ENCODE measurements at places on chromosomes 4 and X.

DNA sequence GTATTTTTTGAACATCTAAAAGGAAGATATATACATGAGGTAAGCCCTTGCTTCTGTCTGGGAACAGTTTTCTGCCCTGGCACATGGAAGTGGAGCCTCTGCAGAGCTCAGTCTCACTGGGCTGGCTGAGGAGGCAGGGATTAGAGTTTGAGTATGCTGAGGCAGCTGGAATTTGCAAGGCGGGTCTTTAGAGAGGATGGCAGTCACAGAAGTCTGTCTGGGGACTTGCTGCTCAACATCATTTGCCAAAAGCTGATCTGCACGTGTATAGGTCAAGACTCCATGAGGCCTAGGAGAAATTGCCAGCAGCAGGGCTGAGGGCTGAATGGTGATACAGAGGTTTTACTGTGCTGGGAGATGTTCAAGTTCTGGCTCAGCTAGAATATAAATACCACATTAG, 163.6 kb upstream of the ANK2 start:
- no peak for DNase-seq

DNA sequence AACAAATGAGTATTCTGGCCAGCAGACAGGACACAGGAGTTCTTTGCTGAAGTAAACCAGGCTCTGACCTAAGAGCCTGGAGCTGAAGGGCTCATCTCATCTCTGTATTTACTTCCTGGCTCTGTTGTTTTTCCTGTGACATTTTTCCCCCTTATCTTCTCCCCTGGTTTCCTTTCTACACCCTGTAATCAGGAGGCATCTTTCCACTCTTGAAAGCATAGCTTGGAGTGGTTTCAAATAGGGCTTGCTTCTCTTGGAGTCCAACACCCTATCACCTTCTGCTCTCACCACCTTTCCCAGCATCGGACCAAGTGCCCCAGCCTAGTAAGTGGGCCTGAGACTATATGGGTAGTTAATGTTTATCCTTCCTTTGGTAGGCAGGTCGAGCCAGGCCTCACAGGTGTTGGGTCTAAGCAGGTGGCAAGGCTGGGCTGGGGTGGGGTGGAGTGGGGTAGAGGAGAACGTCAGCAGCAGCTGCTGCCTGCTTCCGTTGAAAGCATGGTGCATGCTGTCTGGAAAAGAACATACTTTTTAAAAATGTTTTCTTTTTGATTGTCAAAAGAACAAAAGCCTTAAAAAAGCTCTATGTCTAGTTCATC, 1.2 kb downstream of the DRP2 start:
- DNase-seq, result no peak

DNA sequence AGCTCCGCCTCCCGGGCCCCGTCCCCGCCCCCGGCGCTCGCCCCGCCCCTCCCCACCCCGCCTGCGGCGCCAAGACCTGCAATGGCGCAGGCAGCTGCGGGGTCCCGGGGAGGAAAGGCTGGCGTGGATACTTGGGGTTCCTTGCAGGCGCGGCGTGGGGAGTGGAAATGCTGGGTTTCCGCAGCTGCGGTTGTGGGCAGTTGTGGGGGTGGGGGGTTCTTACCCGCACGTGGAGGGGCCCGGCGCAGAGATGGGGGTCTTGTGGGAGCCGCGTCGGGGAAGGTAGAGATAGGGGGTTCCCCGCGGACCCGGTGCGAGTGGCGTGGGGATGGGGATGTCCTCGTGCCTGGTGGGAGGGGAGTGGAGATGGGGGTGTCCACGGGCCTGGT, 680 bp upstream of the ASMTL start:
- no peak for DNase-seq

DNA sequence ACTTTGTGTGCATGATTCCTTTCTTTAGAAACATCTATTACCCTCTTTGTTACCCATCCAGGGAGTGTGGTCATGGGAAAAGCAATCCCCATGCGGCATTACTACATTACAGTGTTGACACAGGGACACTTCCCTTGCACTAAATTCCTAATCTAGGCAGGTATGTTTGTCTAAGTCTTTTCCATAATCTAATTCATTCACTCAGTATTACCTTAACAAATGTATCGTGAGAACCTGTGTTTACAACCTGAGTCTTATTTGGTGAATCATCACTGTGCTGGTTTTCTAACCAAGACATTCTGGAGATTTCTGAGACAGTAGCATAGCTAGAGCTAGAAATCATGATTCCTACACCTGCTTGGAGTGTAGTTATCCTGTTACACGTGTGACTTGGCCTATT, 326.8 kb downstream of the BMPR1B start:
- no peak for DNase-seq

DNA sequence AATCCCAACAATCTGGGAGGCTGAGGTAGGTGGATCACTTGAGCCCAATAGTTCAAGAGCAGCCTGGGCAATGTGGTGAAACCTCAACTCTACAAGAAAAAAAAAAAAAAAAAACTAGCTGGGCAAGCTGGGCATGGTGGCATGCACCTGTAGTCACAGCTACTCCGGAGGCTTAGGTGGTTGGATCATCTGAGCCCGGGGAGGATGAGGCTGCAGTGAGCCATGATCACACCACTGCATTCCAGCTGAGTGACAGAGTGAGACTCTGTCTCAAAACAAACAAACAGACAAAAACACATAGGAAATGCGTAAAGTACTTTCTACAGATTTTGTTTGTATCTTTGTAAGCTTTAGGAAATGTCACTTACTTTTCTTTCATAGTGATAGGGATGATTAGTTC, 307.2 kb upstream of the NR3C2 start:
- no peak for DNase-seq

GRCh38 chr4:41175794-41176193, 38.5 kb downstream of the APBB2 start:
- no peak for DNase-seq

GRCh38 chrX:152641996-152642395, 4.3 kb downstream of the GABRQ start:
- DNase-seq, result no peak

DNA sequence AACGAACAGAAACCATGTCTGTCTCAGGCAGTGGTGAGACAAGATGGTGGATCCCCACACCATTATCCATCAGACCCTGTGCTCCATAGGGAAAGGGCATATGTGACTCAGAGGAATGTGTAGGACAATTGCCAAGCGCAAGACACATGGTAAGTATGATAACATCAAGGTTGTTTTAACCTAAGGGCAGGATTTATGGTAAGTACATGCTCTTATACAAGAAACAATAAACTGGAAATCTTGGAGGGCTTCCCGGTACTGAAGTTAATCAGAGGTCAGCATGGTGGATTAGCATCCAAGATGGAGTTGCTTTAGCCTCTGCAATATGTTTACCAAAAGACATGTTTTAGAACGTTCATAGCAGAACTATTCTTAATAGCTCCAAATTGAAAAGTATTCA, 355.0 kb downstream of the PPP1R2C start:
- DNase-seq, result no peak

All from NCI-H1105 treated with DMSO at 0.1 percent for 48 hours (cell line).